ENCODE measurements at places on chromosomes 12 and 14.

DNA sequence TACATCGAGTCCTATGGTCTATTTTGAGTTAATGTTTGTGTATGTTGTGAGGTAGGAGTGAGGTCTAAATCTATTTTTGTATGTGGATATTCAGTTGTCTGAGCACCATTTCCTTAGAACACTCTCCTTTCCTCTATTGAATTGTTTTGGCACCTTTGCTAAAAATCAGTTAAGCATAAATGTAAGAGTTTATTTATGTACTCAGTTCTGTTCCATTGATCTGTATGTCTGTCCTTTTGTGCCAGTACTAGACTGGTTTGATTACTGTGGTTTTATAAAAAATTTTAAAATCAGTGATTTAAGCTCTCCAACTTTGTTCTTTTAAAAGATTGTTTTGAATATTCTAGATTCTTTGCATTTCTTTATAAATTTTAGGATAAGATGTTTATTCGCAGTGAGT is 70.1 kb upstream of the PCNX4 start:
- no peak for DNase-seq
- no peak overlapping the region for H3K27ac ChIP-seq
- no peaks in the 10 kb centered on the region for H3K4me1 ChIP-seq
- H3K4me3 ChIP-seq: no peak overlapping the region

- peaks cover 4% of the 10 kb centered on the region for H3K36me3 ChIP-seq
- no peak overlapping the region for H3K4me3 ChIP-seq
- no peak for DNase-seq
These were observed 63.5 kb downstream of the ST8SIA1 start for GRCh38 chr12:22271023-22271422.

GRCh38 chr12:129941618-129942017 is 37.8 kb upstream of the TMEM132D start:
- no peak overlapping the region for H3K4me3 ChIP-seq
- H3K36me3 ChIP-seq: no peaks in the 10 kb centered on the region
- no peak overlapping the region for H3K27ac ChIP-seq
- H3K27me3 ChIP-seq: no peaks in the 10 kb centered on the region

- no peaks in the 10 kb centered on the region for H3K4me1 ChIP-seq
- no peak overlapping the region for H3K27ac ChIP-seq
- no peaks in the 10 kb centered on the region for H3K27me3 ChIP-seq
- H3K4me3 ChIP-seq: no peak overlapping the region
These were observed 352.0 kb upstream of the TMTC1 start for GRCh38 chr12:30135776-30136175.
